ENCODE measurements at places on chromosomes 6 and 20. TPM values are rescaled to one million over a fixed set of nuclear protein-coding genes. Genes with fewer than 3 reads are reported as not detected.

DNA sequence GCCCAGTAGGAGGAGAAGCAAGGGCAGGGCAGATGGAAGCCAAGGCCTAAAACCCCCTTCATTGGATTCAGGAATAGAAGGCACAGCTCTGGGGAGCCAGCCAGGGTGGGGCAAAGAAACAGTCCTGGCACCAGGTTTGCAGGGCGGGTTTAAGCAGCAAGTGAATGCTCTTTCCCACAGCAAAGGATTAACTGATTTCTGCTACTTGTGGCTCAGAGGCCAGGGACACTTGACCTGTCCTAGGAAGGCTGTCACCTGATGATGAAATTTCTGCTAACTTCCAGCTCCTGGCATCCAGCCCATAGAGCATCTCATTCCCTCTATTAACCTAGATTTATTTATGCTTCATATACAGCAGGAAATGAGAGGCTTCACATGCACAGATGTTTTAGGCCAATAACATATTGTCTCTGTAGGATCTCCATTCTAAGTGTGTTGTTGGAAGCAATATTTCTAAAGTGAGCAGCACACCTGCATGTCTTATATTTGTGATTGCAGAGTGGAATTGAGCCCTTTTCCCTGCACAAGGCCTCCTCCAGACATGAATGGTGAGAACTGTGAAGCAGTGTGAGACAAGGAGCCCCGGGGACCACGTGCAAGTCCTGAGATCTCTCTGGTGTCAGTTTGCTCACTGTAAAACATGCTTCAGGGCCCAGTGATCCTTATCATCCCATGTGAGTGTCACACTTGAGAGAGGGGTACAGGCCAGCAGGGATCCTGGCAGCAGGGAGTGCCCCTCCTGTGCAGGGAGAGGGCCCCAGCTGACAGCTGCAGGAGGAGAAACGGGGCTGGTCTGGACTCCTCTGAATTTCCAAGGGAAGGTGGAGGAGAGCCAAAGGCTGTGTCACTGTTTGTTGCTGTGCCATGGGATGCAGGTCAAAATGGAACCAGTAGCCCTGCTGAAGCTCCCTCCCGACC is 41.1 kb upstream of the CST5 start:
- H3K27ac ChIP-seq: no peak overlapping the region
- no peak for DNase-seq
- H3K27me3 ChIP-seq: no peaks in the 10 kb centered on the region

- no peaks in the 10 kb centered on the region for H3K4me1 ChIP-seq
- H3K27me3 ChIP-seq: no peaks in the 10 kb centered on the region
- DNase-seq: no peak
- H3K36me3 ChIP-seq: no peaks in the 10 kb centered on the region
- H3K27ac ChIP-seq: no peak overlapping the region
Observed at GRCh38 chr6:117396228-117396627, 29.5 kb downstream of the ROS1 start.

Gene RIMS1
- total RNA-seq: 1.1 TPM

DNA sequence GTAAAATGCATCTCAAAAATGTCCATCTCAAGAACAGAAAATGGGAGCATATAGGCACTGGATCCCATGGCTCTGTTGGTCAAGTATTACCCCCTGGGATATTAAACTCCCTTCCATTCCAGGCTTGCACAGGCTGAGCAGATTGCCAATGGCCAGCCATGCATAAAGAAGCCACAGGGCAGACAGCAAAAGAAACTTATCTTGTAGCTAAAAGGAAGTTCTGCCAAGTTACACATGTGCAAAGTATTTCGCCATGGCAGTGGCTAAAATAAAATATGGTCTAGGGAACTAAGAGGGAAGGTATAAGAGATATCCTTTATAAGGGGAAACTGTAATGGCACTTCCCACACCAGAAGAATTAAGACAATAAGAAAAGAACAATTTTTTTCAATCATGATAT is 415.6 kb upstream of the BTBD3 start:
- H3K4me1 ChIP-seq: no peaks in the 10 kb centered on the region
- no peaks in the 10 kb centered on the region for H3K36me3 ChIP-seq
- no peak overlapping the region for H3K27ac ChIP-seq

Gene SIRT5
- 12.1 TPM for total RNA-seq

- H3K27ac ChIP-seq: no peak overlapping the region
- peaks cover 8% of the 10 kb centered on the region for H3K36me3 ChIP-seq
- H3K4me3 ChIP-seq: no peak overlapping the region
- DNase-seq: no peak
- H3K27me3 ChIP-seq: no peaks in the 10 kb centered on the region
Observed at GRCh38 chr6:2962636-2963035, 8.7 kb downstream of the SERPINB6 start.

GRCh38 chr20:52154575-52154974 is 37.0 kb downstream of the ZFP64 start:
- H3K4me1 ChIP-seq: no peaks in the 10 kb centered on the region
- H3K27me3 ChIP-seq: no peaks in the 10 kb centered on the region
- no peak for DNase-seq
- peaks cover 61% of the 10 kb centered on the region for H3K36me3 ChIP-seq
- H3K4me3 ChIP-seq: no peak overlapping the region

- no peak overlapping the region for H3K4me3 ChIP-seq
- H3K27ac ChIP-seq: no peak overlapping the region
- no peak for DNase-seq
- H3K27me3 ChIP-seq: no peaks in the 10 kb centered on the region
- H3K4me1 ChIP-seq: no peaks in the 10 kb centered on the region
Observed at GRCh38 chr6:86412057-86412456, 525.3 kb upstream of the HTR1E start.

Gene PBOV1
- total RNA-seq: not detected

GRCh38 chr6:166307082-166308032 is 835 bp downstream of the PRR18 start:
- no peak overlapping the region for H3K27ac ChIP-seq
- H3K4me3 ChIP-seq: no peak overlapping the region
- peaks cover 66% of the 10 kb centered on the region for H3K27me3 ChIP-seq
- no peaks in the 10 kb centered on the region for H3K36me3 ChIP-seq
- H3K4me1 ChIP-seq: no peaks in the 10 kb centered on the region
- peak; percentile 91 for DNase-seq

Gene LST1
- not detected for total RNA-seq

DNA sequence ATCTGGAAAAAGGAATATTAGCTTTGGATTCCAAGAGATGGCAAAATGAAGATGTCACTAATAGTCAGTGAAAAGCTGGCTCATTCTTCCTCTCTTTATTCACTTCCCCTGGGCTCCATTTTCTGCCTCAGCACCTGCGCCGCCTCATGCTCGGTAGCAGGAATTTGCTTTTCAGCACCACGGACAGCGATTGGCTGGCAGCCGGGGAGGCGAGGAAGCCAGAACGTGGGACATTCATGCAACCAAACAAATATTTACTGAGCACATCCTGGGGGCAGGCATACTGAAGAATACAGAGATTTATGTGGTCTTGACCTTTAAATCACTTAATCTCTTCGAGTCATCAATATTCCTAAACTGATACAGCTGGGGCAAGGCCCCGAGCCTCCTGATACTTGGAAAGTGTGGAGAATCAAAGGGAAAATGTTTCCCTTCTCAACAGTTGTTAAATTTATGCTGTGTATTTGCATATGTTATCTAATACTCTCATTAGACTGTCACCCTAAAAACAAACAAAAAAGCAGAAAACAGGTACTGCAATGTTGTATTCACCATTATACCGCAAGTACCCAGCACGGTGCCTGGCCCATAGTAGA is 12.1 kb upstream of the PDYN start:
- H3K4me1 ChIP-seq: peaks cover 14% of the 10 kb centered on the region
- no peaks in the 10 kb centered on the region for H3K36me3 ChIP-seq
- H3K27ac ChIP-seq: no peak overlapping the region
- no peak overlapping the region for H3K4me3 ChIP-seq
- DNase-seq: peak; percentile 95
- H3K27me3 ChIP-seq: peaks cover 26% of the 10 kb centered on the region

DNA sequence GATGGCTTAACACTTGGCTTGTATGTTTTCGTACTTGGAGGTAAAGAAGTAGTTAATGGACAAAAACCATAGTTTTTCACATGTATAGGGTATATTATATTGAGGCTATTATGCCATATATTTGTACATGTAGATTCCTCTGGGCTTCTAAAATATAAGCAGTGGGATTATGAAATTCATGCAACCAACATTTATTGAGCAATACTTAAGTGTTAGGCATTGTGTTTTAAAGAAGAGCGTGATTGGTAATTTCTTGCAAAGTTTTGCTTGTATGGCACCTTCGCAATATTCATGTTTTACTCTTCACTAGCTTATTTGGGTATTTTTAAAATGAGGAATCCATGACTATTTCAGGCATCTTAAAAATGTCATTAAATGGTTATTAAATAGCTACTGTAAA is 2.5 kb downstream of the TULP4 start:
- no peak overlapping the region for H3K27ac ChIP-seq
- no peak for DNase-seq
- no peak overlapping the region for H3K4me3 ChIP-seq
- H3K27me3 ChIP-seq: no peaks in the 10 kb centered on the region
- H3K36me3 ChIP-seq: peaks cover 71% of the 10 kb centered on the region

DNA sequence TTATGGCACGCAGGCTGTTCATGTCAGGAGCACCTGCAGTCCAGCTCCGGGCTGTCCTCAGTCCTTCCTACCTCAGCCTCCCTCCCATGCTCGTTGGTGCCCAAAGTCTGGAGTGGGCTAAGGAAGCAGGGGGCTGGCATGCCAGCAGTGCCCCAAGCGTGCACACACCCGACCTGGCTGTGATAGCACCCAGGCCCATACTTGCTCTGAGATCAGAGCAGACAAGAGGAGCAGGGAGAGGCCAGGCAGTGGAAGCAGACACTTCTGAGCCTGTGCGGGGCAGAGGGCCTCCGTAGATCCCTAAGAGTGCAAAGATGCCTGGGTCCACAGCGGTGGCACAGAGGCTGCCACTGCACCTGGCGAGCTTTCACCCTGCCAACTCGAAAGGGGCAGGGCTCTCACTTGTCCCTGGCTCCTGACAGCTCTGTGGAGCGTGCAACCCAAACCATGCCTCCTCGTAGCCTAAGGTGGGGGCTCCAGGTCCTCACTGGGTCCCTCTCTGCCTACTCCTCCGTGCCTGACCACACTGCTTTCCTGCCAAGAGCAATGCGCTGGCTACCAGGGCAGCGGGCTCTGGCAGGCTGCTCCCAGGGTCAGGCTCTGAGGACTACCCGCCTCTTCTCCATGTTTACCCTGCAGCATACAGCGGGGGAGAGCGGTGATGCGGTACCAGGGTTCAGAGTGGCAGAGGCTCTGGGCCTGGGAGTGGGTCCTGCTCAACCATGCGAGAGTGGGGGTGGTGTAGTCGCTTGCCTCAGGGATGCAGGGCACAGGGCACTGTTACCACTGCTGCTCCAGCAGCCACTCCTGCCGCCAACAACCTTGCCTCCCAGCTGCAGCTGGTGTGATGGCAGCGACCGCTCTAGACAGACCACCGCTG is 59.5 kb downstream of the MANEA start:
- H3K27ac ChIP-seq: no peak overlapping the region
- H3K27me3 ChIP-seq: no peaks in the 10 kb centered on the region
- no peaks in the 10 kb centered on the region for H3K36me3 ChIP-seq
- no peak for DNase-seq
- no peak overlapping the region for H3K4me3 ChIP-seq

DNA sequence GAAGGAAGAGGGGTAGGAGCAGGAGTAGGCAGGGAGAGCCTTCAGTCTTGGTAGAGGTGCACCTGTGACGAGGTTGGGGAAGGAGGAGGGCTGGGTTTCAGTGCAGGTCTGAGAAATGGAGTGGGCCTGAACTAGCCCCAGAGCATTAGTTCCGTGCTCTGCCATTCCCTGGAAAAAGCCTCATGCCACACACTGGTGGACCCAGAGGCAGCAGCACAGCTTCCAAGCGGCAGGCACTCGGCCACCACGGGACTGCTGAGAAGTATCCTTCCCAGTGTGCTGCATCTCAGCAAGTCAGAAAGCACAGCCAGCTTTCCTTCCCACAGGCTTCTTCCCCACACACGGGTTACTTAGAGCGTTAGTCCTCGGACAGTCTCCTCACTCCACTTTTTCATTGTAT is 77.3 kb upstream of the KIF25 start:
- DNase-seq: no peak
- no peak overlapping the region for H3K27ac ChIP-seq
- no peaks in the 10 kb centered on the region for H3K27me3 ChIP-seq
- no peaks in the 10 kb centered on the region for H3K4me1 ChIP-seq
- no peak overlapping the region for H3K4me3 ChIP-seq

GRCh38 chr6:53811082-53811481 is 16.3 kb downstream of the LRRC1 start:
- H3K4me1 ChIP-seq: peaks cover 14% of the 10 kb centered on the region
- H3K27ac ChIP-seq: no peak overlapping the region
- peak; percentile 95 for DNase-seq

GRCh38 chr6:166267526-166267925 is 40.7 kb downstream of the PRR18 start:
- no peak overlapping the region for H3K4me3 ChIP-seq
- no peaks in the 10 kb centered on the region for H3K4me1 ChIP-seq
- H3K27me3 ChIP-seq: peaks cover 15% of the 10 kb centered on the region
- no peak for DNase-seq
- no peak overlapping the region for H3K27ac ChIP-seq

DNA sequence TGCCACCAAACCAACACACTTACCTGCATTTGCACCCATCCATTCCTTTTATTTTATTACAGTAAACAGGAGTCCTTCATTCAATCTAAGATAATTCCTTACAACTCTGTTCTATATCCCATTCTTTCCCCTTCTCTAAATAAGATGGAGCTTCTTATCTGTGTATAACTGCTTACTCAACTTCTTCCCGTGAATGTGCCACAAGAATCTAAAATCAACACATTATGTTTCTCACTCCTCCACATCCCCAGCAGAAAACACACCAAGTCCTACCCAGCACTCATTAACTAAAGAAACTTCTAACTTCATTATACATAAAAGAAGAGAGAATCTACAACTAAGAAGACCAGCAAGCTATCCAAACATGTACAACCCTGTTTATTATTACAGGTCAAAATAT is 141.1 kb downstream of the COL21A1 start:
- DNase-seq: no peak
- H3K27me3 ChIP-seq: no peaks in the 10 kb centered on the region
- H3K4me3 ChIP-seq: no peak overlapping the region
- H3K36me3 ChIP-seq: no peaks in the 10 kb centered on the region
- no peaks in the 10 kb centered on the region for H3K4me1 ChIP-seq
- H3K27ac ChIP-seq: no peak overlapping the region

DNA sequence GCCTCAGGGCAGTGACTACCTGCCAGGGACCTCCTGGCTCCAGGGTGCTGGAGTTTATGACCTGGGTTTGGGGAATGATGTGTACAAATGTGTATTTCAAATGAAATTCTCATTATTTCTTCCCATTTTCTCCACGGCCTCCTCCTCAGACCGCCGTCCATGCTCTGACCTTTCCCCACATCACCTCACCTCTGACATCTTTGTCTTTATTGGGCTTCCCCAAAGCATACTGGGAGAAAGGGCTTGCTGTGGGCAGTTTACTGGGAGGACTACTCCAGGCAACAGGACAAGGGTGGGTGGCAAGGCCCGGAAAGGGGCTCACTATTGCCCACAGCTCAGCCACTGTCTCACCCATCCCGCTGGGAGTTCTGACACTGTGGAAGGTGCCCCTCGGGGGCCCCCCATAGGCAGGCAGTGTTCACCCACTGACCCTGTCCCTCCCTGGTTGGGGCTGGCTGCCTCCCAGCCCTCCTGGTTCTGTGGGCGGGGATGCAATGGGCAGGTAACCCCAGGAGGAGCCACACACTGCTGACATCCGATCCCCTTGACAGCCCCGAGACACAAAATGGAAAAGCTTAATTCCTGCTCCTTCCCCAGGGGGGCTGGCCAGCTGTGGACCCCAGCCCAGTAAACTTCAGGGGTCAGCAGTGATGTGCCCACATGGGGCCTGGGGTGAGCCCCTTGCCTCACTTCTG is 39.8 kb upstream of the CST7 start:
- H3K27me3 ChIP-seq: no peaks in the 10 kb centered on the region
- no peaks in the 10 kb centered on the region for H3K4me1 ChIP-seq
- H3K4me3 ChIP-seq: no peak overlapping the region
- no peak overlapping the region for H3K27ac ChIP-seq

Data from endodermal cell (in vitro differentiated cells).